ENCODE measurements at places on chromosomes 1 and 21. TPM values are rescaled to one million over a fixed set of nuclear protein-coding genes. Genes with fewer than 3 reads are reported as not detected.

DNA sequence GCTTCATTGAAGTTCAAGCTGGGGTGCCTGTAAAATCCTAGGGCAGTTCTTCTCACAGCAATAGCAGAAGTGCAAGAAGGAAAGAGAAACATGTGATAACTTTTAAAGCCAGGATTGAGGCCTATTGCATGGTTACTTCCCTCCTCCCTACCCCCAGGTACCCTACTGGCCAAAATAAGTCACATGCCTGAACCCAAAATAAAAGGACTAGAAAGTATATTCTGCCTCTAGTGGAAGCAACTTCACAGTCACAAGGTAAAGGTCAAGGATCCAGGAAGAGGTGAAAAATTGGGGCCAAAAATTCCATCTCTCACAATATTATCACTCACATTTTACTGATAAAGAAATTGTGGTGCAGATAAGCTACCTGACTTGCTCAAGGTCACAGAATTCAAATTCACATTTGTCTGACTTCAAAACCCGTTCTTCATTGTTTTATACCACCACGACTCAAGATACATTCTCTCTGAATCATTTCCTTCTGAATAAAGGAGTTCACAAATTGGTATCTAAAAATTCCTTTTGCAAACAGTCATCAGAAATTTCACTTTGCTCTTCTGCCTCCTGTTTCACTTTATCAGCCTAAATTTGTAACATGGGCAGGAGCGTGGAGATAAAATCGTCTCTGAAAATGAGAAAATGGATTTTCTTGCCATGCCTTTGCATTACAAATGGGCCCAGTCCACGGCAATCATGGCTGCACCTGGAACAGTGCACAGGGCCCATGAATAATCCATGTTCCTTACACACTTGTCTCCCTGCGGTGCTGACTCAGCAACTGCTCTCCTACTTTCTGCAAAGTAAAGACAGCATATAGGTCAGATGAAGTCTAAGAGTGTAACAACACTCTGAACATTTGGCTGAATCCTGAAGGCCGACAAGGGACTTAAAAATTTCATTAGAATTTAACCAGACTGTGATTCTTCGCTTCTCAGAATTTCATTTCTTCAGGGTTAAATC is 485.3 kb upstream of the NFIA start:
- no peak for DNase-seq

CFHR2 gene
- total RNA-seq: not detected

GALNT2 gene
- total RNA-seq: 19.8 TPM

DNA sequence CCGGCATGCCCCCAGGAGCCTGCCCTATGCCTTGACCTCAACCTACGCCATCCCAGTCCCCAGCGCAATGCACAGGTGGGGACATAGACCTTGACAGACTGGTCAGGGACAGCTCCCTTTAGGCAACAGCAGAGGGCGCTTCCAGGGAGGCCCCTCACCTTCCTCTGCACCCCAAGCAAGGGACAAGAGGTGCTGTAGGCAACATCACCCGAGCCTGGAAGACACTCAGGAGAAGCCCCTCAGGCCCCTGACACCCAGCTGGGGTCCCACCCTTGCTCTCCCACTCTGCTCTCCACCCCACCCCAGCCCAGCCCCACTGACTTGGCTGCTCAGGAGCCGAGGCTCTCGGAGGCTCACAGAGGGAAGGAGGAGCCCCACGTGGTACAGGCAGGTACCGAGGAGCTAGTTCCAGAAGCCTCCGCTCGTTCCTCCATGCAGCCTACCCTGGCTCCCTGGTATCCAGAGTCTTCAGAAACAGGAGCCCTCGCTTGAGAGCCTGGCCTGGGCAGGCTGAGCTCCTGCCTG is 2.4 kb upstream of the WNT3A start:
- DNase-seq: no peak

DNA sequence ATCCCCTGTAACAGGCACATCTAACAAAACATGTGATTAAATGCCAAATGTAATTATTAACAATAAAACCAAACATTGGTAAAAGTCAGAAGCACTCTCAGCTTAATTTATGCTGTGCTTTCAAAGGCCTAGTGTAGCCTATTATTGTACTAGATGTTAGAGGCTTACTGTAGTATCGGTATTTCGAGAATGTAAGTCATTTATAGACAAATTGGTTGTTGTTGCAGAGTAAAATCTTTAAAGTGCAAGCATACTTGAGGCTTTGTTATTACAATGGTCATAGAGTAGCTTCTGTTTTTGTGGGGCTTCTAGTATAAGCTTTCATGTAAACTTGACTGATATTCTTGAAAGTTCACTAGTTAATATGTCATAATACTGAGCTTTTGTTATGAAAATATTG is 965.8 kb downstream of the PLA2G4A start:
- no peak for DNase-seq

DNA sequence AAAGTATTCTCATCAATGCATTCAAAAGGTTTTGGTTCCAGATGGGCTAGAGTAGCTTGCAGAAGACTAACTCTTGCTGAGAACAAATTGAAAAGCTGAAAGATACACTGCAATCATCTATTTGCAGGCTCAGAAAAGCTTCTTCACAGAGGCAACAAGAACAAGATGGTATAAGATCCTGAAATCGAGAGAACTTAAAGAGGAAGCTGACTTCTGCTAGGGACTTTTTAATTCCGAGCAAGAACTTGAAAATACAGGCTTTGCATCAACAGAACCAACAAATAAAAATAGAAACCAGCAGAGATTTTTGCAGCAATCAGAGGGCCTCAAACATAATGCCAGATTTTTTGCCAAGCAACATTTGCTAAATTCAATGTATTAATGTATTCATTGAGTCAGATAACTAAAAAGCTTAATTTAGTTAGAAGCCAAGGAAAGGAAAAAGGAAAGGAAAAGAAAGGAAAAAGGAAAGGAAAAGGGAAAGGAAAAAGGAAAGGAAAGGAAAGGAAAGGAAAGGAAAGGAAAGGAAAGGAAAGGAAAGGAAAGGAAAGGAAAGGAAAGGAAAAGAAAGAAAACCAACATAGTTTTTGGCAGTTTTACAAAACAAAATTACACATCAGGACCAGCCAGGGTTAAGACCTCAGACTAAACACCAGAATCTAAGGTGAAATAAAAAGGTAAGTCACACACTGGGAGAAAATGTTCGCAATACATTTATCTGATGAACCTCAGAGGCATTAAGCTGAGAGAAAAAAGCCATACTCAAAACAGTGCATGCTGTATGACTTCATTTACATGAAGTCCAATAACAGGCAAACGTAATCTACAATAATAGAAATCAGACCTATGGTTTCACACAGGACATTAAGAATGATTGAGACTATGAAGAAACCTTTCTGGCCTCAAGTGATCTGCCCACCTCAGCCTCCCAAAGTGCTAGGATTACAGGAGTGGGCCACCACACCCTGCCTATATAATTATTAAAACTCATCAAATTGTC is 42.6 kb downstream of the FAF1 start:
- no peak for DNase-seq

- no peak for DNase-seq
Observed at GRCh38 chr1:116426401-116426800, 53.4 kb downstream of the ATP1A1 start.

FMOD gene
- total RNA-seq: not detected

DNA sequence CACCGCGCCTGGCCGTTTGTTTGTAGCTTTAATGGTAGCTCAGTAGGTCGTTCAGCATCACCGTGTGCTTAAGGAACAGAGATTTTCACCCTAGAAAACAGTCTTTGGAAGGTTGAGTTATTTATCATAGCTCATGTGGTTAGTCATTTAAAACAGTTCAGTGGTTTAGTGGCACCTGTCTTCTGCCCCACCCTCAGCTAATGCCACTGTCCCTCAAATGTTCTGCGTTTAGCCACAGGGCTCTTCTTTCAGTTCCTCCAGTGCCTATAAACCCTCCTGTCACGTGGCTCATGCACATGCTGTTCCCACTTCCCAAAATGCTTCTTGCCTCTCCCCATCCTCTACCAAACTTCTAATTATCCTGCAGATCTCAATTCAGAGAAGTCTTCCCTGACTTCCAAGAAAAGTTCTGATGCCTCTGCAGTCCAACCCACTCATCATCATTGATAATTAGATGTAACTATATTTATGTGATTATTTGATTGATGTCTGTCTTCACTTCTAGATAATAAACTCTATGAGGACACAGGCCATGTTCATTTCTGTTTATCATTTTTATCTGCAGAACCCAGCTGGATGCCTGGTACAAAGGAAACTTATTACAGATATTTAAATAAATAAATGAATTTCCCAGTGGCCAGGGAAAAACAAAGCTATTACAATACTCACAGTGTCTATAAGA is 14.4 kb upstream of the DIPK1A start:
- DNase-seq: no peak

- no peak for DNase-seq
Observed at GRCh38 chr1:61740751-61741700, 1.3 kb upstream of the PATJ start.

DNA sequence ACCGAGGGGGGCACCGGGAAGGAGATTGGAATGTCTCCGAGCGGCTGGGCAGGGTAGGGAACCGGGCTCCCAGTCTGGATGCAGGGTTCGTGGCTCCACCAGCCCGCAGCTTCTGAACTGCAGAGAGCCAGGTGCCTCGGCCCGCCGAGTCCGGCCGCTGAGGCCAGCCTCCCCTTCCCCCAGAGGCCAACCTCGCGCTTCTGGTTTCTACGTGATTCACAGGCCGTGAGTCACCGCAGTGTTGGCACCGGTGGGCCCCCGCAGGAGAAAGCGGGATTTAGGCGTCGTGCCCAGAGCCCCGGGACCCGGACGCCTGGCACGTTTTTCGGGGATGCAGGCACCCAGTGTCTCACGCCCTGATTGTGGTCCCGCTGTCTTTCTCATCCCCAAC is 458 bp downstream of the CRABP2 start:
- no peak for DNase-seq

GRCh38 chr21:38989745-38990423 is 184.2 kb downstream of the ETS2 start:
- DNase-seq: no peak

Measured in T-helper 17 cell (primary cell).